ENCODE measurements at places on chromosomes 1 and 21.

- DNase-seq, result no peak
These were observed 151.5 kb upstream of the POU3F1 start for GRCh38 chr1:38198099-38198498.

- DNase-seq, result no peak
These were observed 207.4 kb downstream of the NCAM2 start for GRCh38 chr21:21205604-21206003.

- DNase-seq, result no peak
These were observed 159.1 kb downstream of the LHX8 start for GRCh38 chr1:75293270-75293669.

- DNase-seq, result peak; percentile 98
These were observed at the start of gene CHTOP for GRCh38 chr1:153633754-153634665. TSS of gene CHTOP (plus strand) at chr1:153634066. CDS start at chr1:153636589, 2,523 bp downstream.

DNA sequence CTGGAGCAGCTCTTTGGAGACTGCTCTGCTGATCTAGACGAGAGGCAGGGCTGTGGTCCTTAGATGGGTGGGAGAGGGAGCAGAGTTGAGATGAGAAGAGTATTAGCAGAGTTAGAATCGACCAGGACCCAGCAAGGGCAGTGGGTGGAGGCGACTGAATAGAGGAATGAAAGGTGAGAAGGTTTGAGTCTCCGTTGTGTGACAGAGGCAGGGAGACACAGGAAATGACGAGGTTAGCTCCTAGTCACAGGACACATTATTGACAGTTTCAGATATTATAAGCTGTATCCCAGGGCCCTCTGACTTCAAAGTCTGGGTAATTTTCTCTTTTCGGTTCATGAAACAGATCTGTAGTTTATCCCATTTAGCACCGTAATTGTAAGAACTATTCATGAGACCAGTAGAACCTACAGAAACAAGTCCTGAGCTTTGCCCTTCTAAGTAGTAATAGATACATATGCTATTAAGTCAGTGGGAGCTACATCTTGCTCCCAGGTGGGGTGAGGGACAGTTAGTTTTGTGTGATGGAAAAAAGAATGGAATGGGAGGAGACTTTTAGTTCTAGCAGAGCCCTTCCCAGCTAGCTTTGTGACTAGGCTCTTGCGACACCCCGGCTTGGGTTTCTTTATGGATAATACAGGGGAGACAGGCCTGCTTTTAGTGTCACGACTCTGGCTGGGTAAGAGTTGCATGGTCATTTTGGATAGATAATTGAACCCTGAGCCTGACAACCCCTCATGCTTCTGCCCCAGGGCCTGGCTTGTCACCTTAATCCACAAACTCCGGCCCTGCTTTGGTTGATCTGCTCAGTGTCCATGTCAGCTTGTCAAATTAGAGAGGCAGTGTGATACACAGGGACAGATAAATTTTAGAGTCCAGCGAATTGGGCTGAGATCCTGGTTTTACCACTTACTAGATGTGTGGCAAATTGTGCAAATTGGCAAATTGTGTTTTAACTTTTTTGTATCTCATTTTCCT lies 70.2 kb downstream of the UCK2 start:
- DNase-seq, result no peak

DNA sequence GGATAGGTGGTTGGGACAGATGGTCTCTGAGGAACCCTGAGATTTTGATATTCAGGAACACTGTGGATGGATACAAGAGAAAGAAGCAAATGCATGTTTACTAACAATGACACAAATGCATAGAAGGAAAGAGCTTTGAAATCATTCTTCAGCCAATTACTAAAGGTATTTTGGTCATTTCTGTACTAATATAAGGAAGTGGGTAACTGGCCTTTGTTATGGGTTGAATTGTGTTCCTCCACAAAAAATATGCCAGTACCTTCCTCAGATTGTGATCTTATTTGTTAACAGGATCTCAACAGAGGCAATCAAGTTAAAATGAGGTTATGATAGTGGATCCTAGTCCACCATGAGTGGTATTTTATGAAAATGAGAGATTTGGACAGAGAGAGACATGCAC lies 68.7 kb upstream of the KCNA3 start:
- DNase-seq, result no peak

- DNase-seq, result no peak
These were observed 82.7 kb downstream of the SIK1 start for GRCh38 chr21:43343992-43344886.

- DNase-seq, result no peak
These were observed 90.8 kb upstream of the PGBD5 start for GRCh38 chr1:230516889-230517288.

GRCh38 chr1:7477593-7477992 lies 293.5 kb upstream of the VAMP3 start:
- no peak for DNase-seq

- peak; percentile 63 for DNase-seq
These were observed 865 bp downstream of the ADPRS start for GRCh38 chr1:36089393-36090121.

DNA sequence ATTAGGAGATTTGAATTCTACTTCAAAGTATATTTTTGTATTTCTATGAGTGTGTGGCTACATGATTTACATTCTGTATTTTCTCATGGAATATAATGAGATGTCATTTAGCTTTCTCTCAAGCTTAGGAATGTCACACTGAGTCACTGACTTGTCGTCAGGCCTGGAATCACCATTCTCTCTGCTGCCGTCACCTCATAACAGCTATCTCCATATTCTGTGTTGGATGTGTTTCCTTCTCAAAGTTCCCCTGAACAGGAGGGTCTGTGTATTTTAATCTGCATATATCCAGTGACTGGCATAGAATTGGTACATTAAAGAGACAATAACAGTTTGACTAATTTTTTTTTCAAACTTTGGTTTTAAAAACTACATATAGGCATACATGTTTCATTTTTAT lies 35.9 kb downstream of the LYPLAL1 start:
- no peak for DNase-seq

GRCh38 chr1:174364996-174365736 lies 82.6 kb upstream of the GPR52 start:
- DNase-seq, result no peak

GRCh38 chr1:161217831-161218230 lies 2.7 kb downstream of the FCER1G start:
- DNase-seq, result no peak

GRCh38 chr1:51519048-51519864 lies at the start of gene EPS15:
TSS of gene EPS15 (minus strand) at chr1:51519266. CDS start at chr1:51519231, 35 bp downstream.
- DNase-seq, result peak; percentile 80

All from astrocyte of the spinal cord (primary cell).